Activated T-cell treated with anti-CD3 and anti-CD28 coated beads, Interleukin-2, amount 50 U/mL, for 48 hours (primary cell): ENCODE measurements at places on chromosomes 2 and 18.
A peak's percentile ranks its signal among the peaks of the same experiment; 100 is the strongest.

- no peak for DNase-seq
Observed at GRCh38 chr2:231034291-231034882, 2.9 kb upstream of the C2orf72 start.

GRCh38 chr2:105418522-105418921 is 19.7 kb upstream of the FHL2 start:
- no peak for DNase-seq

- DNase-seq, result no peak
Observed at GRCh38 chr18:10562773-10563160, 36.9 kb downstream of the NAPG start.

DNA sequence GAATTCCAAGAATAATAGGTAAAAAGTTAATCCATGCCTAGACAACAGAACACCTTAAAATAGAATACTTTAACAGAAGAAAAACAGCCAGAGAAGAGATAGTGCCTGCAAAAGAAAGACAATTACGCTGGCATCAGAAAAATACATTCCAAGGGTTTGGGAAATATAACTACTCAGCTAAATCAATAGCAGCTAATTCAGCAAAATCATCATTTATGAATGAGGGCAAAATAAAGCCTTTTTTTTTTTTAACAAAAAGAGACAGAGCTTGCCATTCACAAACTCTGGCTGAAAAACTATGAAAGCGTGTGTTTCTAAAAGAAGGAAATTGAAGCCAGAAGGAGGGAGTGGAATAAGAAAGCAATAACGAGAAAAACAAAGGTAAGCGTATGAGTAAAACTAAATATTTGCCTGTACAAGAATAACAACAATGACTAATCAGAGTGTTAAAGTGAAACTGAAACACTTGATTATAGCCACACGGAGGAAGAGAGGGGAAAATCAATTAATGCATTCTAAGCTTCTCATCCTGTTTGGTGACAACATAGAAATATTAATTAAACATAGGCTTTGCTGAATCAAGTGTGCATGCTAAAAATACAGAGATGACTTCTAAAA is 90.2 kb downstream of the EHD3 start:
- no peak for DNase-seq

- no peak for DNase-seq
Observed at GRCh38 chr18:37393945-37394609, 171.5 kb downstream of the CELF4 start.

- no peak for DNase-seq
Observed at GRCh38 chr2:217383620-217384019, 523.8 kb upstream of the TNP1 start.

GRCh38 chr18:26082475-26082874 is 7.9 kb downstream of the SS18 start:
- no peak for DNase-seq

GRCh38 chr2:152861349-152861942 is 143.0 kb downstream of the ARL6IP6 start:
- DNase-seq, result peak; percentile 28

- no peak for DNase-seq
Observed at GRCh38 chr2:98158305-98158704, 71.3 kb downstream of the VWA3B start.

DNA sequence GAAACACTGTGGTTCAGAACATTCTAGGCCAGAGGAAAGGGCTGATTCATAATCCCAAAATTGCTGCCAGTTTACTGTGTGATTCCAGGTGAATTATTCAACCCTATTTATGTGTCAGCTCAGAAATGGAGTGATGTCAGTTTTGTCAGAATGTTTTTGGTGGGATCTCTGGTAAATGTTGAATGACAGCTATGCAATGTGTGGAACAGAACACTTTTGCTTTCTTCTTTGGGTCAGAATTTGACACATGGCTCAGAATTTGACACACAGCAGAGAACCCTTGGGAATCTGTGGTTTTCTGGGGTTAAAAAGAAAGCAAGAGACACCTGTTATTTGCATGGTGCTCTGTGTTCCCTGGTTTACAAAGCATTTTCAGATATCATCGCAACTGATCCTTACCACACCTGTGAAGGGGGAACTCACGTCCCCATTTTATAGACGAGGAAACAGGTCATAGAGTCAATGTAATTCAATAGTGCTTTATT is 1.6 kb upstream of the MTA3 start:
- no peak for DNase-seq

DNA sequence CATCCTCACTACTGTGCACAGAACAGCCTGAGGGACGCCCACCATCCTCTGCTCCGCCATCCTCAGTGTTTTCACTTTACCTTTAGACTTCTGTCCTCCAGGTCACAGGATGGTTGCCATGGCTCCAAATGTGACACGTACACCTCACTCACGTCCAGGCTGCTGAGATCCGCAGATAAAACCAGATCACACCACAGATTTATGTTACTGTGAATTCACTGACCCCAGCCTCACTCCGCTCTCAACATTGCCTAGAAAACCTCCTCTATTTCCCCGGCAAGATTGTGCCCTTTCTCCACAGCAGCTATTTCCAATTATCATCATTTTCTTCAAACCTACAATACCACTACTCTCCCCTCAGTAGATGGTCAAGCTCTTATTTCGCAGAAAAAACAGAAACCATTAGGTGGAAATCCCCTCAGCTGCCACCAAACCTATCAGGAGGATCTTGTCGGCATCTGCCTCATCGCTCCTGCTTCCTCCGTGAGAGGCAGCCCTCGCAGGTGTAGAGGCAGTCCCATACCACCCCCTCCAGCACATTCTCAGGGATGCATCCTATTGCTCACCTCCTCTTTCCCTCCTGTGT is 49.8 kb upstream of the SLC1A4 start:
- DNase-seq, result no peak

DNA sequence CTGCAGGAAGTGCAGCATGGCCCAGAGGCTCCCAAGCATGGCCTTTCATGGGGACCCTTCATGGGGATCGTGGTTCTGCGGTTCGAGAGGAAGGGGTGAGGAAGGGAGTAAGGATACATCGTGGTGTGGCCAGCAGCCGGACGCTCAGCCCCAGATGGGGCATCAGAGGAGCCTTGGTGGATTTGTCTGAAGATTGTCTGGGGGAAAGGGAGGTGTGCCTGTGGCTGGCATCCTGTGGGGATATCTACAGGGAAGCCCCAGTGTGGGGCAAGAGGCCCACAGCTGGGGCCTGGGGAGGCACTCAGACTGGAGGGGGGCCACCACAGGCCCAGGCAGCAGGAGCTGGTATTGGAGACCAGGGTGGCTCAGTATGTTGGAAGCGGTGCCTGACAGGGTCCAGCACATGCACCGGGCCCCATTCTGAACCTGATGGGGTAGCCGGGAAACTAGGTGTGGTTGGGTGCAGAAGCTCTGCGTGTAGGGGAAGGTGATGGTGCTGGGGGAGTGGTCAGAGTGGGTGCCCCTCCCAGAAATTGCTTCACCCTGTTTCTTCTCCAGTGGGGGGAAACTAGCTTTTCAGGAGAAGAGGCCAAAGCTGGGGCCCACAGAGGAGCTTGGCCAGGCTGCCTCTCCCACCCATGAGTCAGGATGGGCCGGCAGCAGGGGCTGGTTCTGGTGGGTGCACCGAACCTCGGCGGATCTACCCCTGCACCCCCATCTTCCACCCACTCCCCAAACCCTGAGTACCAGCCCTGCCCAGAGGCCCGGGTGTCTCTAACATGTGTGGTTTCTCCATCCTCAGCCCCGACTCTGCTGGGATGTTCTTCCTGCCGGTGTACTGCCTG is 274.4 kb upstream of the HDAC4 start:
- DNase-seq, result no peak

- peak; percentile 76 for DNase-seq
Observed at GRCh38 chr2:130920415-130921163, 83.9 kb downstream of the ARHGEF4 start.

GRCh38 chr2:63594660-63595059 is 5.9 kb downstream of the MDH1 start:
- no peak for DNase-seq

GRCh38 chr2:11506611-11506969 is 27.3 kb upstream of the GREB1 start:
- no peak for DNase-seq

DNA sequence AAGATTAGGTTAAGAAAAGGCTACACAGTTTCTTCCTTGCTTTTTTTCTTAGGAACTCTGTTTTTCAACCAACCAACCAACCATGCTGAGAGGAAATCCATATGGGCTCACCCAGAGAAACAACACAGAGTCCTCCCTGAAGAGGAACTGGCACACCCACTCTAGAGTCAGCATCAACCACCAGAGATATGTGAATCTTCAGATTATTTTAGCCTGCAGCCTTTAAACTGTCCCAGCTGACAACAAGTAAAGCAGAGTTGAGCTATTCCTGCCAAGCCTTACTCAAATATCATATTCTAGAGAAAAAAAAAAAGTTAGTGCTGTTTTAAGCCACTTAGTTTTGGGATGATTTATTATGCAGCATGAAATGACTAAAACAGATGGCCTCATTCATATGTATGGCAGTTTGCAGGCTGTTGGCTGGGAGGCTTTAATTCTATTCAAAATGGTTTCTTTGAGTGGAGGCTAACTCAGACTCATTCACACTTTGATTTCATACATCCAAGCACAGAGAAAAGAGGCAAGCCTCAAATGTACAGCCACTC is 1637.7 kb upstream of the LRRTM1 start:
- no peak for DNase-seq

GRCh38 chr2:215370112-215370965 is 58.5 kb downstream of the ATIC start:
- no peak for DNase-seq

DNA sequence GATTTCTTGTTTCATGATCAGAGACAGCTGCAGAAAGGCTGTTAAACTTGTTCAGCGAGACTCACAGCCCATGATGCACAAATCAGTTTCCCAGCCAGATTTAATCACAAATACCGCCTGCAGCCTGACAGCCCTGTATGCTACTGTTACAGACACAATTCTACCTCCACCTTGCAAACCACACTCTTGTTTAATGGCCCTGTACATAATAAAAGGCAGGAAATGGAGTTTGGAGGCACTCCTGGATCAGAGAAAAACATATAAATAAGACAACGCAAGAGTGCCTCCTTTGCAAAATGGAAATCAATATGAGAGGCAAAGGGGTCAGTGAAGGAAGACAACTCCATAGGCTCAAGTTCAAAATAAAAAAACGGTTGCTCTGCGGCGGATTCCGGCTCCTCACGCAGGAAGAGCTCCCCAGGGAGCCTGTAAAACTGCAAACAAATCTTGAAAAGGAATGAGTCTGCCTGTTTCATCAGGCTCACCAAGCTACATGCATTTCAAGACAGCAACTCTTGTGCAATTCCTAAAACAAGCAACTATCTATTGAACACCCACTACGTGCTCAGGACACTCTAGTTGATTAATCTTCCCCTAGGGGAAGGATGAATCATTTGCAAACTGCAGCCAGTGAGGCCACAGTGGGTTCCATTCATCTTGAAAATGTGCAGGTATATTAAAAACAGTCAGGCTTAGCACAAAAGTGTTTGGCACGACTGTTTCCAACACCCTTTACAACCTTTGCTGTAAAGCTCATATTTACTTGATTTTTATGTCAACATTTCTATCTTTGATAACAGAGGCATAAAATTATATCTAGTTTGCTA is 37.5 kb downstream of the TBC1D8 start:
- DNase-seq, result no peak
